ENCODE measurements at places on chromosomes 13 and 19.
A peak's percentile ranks its signal among the peaks of the same experiment; 100 is the strongest.

DNA sequence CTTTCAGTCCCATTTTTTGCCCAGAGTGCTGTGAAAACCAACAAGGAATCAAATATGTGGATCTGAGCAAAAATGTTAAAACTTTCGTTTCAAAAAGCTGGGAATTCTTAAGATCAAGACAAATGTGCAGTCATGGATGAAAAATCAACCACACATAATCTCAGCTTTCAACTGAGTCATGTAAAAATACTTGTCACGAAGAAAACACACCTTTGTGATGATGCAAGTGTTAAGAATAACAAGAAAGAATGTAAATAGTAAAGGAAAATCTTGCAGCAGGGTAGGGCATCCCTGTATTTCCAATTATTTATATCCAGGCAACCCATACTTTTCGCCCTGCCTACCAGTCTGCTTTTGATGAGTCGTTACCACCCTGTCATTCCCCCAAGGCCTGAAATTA, 27.4 kb upstream of the DCLK1 start:
- no peak for DNase-seq

- DNase-seq = no peak
These were observed 19.5 kb downstream of the PRKD2 start for GRCh38 chr19:46697204-46697960.

DNA sequence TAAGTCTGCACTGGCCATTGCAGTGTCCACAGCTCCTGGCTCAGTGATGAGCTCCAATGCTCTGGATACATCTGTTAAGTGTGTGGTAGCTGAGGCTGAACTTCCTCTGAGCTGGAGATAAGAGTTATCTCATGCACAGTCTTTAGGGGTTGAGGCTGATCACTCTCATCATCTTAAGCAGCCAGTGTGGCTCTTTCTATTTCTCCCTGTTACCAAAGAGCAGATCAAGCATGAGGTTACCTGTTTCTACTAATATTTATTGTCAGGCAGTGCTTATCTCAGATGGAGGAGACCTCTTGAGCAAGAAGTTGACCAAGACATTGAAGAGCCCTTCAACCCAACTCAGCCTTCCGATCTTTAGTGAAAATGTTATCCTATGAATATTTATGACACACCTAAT, 6.6 kb upstream of the OR10H2 start:
- DNase-seq = no peak

- no peak for DNase-seq
These were observed 11.2 kb upstream of the MYO16 start for GRCh38 chr13:108618233-108618632.

- no peak for DNase-seq
These were observed 39.9 kb downstream of the ITGBL1 start for GRCh38 chr13:101492251-101492910.

DNA sequence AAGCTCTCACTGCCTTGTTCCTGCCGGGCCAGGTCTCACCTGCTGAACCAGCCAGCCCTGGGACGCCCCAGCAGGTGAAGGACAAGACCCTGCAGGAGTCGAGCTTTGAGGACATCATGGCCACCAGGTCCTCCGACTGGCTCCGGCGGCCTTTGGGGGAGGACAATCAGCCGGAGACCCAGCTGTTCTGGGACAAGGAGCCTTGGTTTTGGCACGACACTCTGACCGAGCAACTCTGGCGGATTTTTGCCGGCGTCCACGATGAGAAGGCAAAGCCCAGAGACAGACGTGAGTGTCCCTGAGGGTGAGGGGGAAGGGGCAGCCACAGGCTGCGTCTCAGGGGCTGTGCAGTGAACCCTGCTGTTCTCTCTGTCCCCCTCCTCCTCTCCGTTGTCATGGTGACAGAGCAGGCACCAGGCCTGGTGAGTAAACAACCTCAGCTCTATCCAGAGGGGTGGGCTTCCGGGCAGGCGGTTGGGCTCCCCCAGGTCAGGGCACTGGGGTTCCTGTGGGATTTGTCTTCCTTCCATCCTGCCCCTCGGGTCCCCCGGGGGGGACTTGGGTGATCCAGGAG, 9.7 kb downstream of the TLE6 start:
- DNase-seq = no peak

DNA sequence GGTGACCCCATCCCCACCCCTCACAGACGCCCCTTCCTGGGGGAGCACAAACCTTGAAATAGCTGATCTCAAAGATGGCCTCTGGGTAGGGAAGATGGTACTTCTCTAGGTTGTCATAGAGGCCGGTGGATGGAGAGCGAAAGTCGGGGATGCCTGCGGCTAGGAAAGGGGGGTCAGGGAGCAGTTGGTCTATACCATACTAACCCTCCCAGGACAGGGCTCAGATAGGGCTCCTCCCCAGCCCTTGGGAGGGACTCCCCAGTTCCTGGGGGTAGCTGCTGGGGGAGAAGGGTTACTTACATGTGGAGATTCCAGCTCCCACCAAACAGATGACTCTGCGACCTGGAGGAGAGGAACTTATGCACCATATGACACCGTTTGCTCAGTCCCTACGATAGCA, 9.6 kb downstream of the SIRT2 start:
- DNase-seq = no peak

DNA sequence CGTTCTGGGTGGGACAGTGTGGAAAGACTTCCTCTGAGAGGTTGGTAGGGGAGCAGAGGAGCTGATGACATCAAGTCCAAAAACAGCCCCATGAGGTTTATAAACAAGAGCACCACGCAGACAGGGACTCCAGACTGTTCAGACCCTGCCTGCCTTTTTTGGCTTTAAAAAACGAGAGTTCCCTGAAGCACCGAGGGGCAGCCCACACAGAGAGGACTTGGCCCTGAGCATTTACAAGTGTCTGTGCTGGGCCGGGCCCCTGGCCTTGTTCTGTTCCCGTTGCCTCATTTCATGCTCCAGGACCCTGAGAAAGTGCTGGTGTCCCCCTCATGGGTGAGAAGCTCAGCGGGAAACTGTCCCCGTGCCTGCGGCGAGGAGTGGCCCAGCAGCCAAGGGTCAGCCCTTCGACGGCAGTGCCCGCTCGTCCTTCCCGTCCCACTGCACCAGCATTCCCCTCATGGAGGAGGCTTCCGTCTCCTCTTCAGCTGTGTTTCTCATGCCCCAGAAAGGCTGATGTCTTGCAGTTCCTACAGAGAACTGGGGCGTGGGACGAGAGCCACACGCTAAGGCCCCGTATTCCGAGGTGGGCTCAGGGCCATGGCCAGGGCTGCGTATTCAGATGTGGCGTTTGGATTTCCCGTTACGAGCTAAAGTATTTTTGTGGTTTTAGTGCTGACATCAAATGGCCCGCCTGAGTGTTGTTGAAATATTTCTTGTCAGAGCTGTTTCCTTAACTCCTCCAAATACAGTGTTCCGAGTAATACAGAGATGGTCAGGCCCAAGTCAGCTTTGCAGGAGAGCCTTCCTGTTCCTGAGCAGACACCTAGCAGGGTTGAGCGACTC, 93.5 kb downstream of the ATP11A start:
- DNase-seq = no peak

DNA sequence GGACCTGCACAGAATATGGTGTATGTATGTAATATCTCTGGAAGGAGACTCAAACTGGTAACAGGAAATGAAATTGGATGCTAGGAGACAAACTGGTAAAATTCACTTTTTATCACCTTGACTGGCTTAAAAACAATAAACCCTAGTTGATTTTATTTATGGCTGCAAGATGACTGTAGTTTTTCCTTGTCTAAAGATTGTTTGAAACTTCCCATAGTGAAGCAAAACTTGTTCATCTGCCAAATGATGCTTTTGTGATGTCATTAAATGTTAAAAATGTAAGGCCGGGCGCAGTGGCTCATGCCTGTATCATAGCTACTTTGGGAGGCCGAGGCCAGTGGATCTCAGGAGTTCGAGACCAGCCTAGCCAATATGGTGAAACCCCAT, 2.5 kb upstream of the ECH1 start:
- no peak for DNase-seq

DNA sequence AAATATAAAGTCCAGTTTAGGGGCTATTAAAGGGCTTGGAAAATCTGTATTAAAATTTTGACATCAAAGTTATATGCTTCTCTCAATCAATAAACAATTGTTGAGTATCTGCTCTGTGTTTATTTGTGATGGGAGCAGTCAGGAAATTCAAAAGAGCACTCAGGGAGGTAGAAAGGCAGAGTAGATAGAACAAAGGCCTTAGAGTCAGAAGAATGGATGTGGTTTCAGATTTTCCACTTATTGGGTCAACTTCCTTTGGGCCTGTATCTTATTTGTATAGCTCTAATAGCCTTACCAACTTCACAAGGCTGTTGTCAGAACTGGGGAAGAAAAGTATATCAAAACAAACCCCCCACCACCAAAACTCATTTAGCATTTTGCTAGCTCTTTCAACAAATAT, 302.6 kb downstream of the SPRY2 start:
- DNase-seq = no peak

DNA sequence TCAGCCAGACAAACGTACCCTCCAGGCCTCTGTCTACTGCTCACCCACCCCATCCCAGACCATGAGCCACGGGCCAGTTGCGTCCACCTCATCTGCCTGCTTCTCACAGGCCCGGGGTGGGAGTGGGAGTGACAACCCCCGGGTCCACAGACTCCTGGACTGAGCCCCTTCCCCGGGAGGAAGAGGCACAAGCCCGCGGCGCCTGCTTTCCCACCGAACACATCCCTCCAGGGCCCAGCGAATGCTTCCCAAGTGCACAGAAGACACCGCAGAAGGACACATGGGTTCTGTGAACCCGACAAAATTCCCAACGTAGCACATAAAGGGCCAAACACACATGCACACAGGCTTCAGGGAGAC, 18.0 kb upstream of the PLPP2 start:
- DNase-seq = no peak

- no peak for DNase-seq
These were observed 9.9 kb upstream of the ZNF227 start for GRCh38 chr19:44202470-44202869.

GRCh38 chr19:50269653-50270052, 59.5 kb downstream of the KCNC3 start:
- no peak for DNase-seq

DNA sequence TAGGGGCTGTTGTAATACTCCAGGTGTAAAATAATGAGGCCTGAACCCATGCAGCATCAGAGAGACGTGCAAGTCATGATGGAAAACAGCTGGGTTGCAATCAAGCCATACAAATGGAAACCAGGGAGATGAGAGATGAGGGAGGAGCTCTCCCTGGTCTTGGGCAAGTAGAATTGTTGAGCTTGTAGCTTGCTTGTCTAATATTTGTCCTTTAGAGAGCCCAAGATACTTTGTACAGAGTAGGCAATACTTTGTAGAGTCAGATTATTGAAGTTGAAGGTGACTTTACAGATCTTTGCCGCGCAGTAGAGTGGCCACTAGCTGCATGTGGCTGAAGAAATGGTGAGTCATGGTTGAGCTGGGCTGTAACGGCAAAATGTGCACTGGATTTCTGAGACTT, 8.3 kb downstream of the ATP8A2 start:
- no peak for DNase-seq

DNA sequence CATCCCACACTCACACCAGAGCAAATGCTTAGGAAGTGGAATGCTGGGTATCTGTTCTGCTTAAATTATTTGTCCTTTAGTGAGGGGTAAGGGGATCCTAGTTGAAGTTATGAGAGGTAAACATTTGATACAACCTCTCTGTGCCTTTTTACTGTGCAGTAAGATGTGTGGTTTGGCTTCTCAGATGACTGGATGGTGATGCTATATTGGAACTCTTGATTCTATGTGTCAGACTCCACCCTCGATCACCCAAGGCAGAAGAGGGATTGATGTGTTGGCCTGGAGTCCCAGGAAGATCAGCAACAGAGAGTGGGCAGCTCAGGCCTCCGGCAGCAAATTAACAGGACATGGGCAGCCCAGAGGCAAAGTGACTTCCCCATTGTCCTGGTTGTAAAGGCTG, 66.7 kb downstream of the SIPA1L3 start:
- no peak for DNase-seq

GRCh38 chr13:100552755-100553154, 35.8 kb downstream of the GGACT start:
- DNase-seq = no peak

DNA sequence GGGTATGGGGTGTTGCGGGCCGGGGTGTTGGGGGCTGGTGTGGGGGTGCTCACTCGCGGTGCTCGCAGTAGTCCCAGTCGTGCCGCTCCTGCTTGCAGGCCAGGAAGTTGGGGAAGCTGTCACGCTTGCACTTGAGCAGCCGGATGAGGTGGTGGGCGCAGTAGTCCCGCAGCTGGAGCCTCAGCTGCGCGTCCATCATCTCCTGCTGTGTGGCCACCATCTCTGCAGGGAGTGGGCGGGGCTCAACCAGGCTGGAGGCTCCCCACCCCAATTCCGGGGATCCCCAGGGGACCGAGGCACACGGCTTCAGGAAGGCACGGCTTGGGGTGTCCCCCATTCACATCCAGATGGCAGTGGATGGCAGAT, 5.2 kb downstream of the NDUFB7 start:
- no peak for DNase-seq

- no peak for DNase-seq
These were observed 3.0 kb upstream of the SHISA7 start for GRCh38 chr19:55446060-55446459.

DNA sequence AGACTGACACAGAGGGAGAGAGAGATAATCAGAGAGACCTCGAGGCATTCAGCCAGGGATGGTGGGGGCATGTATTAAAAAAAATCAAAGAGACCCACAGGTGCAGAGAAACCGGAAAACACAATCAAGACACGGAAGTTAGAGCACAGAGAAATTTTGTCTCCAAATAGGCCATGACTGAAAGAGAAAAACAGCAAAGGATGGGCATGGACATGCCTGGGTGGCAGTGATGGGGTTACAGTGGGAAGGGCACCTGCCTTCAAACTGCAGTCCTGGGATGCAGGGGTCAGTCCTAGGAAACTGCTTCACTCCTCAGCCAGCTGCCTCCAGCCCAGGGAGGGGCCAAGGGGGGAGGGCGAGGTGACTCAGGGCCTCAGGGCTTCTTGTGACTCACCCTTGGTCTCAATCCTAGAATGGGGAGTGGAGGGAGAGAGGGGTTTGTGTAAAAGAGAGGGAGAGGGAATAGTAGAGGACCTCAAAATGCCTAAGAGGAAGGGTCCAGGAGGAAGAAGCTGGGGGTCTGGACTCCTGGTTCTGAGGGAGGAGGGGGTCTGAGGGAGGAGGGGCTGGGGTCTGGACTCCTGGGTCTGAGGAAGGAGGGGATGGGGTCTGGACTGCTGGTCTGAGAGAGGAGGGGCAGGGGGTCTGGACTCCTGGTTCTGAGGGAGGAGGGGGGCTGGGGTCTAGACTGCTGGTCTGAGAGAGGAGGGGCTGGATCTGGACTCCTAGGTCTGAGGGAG, 3.6 kb upstream of the KCNN4 start:
- no peak for DNase-seq

DNA sequence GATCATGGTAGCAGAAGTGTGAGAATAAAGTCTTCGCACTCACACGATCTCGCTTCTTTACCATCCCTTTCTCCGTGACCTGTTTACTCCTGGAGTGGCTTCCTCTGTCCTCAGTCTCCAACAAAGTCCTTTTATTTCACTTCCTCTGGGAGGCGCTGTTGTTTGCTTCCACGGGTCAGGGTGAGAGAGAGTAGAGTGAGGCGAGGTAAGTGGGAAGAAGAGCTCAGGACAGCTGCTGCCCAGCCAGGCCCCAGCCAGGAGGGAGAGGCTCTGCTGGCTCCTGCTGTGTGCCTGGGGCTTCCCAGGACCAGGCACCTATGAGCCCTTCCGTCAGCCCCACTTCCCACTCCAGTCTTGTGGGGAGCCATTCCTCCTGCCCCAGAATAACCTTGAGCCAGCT, 242.1 kb downstream of the FGF9 start:
- no peak for DNase-seq

- DNase-seq = peak; percentile 22
These were observed 2.7 kb upstream of the CNN1 start for GRCh38 chr19:11535792-11536595.

- DNase-seq = no peak
These were observed 27.7 kb downstream of the MCF2L start for GRCh38 chr13:112996671-112997091.

Data from Panc1 (cell line).